ENCODE measurements at places on chromosomes 6 and 20.

DNA sequence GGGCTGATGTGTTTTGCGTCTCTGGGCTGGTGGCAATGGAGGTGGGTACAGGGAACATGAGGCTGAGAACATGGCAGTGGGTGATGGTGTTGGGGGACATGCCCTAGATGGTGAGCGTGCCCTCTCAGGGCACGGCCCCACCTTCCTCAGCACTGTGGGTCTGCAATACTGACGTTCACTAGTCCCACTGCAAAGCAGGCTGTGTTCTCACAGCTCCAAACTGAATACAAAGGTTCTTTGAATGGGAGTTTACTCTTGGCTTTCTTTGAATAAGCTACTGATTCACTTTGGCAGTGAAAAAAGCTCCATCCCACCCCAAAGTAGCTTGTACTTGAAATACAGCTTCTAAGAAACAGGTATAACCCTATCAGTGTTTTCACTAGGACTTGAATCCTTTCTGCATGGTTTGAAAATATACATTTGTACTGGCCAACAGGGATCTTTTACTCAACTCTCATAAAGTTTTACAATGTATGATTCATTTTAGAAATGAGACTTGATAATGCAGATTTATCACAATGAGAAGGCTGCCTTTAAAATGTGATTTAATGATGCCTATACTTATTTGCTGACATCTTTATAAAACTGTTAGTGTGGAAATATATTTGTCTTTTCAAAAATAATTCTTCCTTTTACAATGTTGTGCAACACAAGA is 400.7 kb downstream of the ZFAND3 start:
- no peak for DNase-seq

DNA sequence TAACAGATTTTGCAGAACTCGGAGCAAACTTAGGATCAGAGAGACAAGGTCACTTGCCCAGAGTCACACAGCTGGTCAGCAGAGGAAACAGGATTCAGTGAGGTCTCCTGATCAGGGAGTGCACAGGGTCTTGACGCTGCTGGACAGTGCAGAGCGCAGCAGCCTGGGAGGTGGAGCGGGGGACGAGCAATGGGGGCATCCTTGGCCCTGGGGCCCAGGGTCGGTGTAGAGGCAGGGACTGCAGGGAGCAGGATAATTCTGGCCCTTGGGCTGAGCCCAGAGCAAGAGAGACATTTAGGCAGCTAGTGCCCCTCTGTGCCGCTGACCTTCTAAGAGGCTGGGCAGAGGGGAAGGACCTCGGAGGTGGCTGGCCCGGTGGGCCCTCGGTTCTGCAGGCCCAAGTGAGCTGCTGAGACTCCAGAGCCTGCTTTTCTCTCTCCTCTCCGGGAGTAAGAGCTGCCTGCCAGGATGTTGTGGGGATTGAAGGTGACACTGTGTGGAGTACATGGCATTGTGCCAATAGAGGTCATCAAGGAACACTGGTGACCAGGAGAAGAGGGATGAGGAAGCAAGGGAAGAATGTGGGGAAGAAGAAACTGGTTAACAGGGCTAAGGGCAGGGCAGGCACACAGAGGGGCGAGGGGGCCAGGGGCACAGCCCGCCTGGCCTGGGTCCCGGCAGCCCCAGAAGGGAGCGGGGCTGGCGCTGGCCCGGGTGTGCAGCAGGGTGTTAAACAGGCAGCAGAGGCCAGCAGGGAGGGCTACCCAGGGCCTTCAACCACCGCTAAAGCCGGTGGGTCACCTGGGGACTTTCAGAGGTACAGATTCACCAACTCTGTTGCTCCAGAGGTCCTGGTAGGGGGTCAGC is 122.0 kb downstream of the AGPAT4 start:
- DNase-seq, result no peak

DNA sequence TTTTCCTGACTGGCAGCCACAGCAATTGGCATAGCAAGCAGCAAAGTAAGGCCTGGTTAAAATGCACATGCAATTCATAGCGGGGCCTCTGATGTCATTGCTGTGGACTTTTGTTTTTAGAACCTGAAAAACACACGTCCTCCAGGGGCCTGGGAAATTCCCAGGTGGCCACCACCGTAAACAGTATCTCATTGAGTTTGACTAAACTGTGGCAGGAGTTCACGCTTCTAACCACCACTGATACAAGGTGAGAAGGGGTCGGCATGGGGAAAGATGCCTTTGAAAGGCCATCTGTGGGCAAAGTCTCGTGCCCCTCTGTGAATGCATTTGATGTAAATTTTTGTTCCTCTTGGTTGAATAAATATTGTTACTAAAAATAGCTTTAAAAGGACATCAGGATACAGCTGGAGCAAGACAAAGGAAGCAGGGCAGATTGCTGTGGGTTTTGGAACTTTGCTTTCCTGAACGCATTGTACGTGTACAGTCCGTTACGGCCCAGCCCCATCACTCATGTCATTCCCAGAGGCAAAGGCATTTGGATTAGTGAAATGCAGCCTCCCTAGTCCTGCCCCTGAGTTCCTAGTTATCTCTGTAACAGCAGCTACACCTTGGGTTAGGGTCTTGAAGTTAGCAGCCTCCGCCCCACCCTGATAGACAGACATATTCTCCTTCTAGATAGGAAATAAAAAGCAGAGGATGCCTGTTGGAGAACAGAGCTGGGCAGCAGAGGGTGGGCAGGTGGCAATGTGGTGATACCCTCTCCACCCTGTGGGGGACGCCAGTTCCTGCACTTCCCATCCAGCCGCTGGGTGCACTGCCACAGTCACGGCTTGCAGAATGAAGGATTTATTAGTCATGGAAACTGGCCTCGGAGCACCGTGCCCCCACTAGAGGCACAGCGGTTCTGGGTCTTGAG is 80.3 kb downstream of the ZDHHC14 start:
- DNase-seq, result no peak

DNA sequence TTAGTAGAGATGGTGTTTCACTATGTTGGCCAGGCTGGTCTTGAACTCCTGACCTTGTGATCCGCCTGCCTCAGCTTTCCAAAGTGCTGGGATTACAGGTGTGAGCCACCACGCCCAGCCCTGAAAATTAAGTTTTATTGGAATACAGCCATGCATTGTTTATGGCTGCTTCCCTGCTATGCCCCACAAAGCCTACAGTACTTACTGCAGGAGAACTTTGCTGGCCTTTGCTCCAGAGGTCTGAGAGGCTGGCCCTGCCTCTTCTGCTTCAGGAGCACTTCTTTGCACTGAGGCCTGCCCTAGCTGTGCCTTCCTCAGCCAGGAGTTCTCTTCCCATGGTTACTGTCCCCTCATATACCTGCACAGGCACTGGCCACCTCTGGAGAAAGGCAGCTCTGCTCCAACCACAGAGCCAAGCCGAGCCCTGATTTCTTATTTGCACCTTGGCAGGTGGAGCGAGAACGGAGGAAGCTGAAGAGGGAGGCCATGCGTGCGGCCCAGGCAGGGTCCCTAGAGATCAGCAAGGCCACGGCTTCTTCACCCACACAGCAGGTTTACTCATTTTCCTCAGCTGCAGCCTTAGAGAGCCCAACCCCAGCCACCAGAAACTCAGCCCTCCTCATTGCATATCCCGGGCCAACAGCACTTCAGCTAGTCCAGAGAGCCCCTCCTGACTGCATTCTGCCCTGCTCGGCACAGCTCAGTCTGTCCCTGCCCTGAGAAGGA is 20.8 kb downstream of the C20orf173 start:
- no peak for DNase-seq

GRCh38 chr6:109325400-109325801 is 56.9 kb downstream of the CD164 start:
- no peak for DNase-seq

- DNase-seq, result no peak
Observed at GRCh38 chr6:134093007-134093573, 40.7 kb upstream of the SLC2A12 start.

DNA sequence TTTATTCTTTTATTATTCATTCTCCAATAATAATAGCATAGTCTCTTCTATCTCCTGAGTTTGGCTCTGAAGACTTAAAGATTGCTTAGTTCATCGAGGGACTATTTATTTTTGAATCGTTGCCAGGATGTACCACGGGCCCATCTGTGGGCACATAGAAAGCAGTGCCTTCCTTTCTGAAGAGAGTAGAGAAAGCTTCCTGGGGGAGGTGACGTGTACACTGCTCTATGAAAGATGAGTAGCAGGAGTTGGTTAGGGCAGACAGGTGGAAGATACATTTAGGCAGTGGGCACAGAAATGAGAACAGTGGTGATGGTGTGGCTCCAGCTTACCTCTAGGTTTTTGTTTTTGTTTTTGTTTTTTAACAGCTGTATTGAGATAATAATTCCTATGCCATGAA is 98.4 kb downstream of the CDKAL1 start:
- DNase-seq, result no peak

DNA sequence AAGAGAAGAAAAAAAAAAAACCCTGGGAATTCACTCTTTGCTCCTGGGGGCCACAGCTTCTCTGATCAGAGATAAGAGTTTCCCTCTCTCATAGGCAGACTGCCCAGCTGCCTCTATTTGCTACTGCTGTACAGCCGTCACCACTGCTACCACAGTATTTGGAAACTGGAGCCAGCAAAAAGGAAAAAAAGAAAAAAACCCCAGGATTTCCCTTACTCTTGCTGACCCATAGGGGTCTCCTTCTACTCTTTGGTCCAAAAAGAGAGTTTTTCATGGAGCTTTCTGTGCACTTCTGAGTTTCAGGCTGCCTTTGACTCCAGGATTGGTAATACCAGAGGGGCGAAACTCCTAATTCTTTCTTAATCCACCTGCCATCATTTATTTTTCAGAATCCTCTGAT is 89.7 kb downstream of the MDGA1 start:
- no peak for DNase-seq

DNA sequence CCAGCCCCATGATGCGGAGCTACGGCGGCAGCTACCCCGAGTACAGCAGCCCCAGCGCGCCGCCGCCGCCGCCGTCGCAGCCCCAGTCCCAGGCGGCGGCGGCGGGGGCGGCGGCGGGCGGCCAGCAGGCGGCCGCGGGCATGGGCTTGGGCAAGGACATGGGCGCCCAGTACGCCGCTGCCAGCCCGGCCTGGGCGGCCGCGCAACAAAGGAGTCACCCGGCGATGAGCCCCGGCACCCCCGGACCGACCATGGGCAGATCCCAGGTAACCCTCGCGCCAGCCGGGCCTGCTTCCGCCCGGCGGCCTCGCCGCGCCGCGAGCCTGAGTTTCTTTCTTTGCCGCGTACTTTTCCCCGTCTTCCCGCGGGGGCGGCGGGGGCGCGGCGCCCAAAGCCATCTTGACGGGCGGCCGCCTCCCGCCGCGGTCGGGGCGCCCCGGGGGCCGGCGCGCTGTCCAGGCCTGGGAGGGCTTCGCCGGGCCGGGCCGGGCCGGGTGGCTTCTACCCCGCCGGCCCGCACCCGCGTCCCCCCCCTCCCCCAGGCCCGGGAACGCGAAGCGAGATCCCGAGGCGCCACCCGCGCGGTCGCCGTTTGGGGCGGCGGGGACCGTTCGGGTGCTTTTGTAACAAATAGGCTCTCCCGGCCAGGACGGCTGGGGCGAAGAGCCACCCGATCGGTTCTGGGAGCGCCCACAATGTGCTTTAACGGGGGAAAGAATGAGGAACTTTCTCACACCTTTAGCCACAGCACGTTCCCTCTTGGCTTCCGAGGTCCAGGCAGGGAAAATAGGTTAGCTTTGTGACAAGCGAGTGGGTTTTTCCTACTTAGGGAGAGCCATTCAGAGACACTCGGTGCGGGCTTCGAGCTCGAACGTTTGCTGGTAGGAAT is 2.3 kb downstream of the ARID1B start:
- no peak for DNase-seq

DNA sequence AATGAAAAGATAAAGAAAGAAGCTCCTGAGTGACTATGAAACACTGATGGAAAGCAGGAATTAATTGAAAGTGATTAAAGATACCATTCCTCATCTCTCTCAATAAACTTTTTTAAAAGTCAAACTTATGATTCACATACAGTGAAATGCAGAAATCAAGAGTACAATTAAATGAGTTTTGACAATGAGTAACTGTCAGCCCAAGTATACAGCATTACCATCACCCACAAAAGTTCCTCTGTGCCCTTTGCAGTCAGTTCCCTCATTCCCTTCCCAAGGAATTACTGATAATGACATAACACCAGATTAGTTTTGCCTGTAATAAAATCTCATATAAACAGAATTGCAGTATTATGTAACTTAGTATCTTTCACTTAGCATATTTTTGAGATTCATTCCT is 44.5 kb downstream of the ATG5 start:
- no peak for DNase-seq

- peak; percentile 36 for DNase-seq
Observed at GRCh38 chr20:38982291-38982690, 20.1 kb downstream of the DHX35 start.

- DNase-seq, result no peak
Observed at GRCh38 chr6:129416337-129416990, 293.5 kb downstream of the ARHGAP18 start.

DNA sequence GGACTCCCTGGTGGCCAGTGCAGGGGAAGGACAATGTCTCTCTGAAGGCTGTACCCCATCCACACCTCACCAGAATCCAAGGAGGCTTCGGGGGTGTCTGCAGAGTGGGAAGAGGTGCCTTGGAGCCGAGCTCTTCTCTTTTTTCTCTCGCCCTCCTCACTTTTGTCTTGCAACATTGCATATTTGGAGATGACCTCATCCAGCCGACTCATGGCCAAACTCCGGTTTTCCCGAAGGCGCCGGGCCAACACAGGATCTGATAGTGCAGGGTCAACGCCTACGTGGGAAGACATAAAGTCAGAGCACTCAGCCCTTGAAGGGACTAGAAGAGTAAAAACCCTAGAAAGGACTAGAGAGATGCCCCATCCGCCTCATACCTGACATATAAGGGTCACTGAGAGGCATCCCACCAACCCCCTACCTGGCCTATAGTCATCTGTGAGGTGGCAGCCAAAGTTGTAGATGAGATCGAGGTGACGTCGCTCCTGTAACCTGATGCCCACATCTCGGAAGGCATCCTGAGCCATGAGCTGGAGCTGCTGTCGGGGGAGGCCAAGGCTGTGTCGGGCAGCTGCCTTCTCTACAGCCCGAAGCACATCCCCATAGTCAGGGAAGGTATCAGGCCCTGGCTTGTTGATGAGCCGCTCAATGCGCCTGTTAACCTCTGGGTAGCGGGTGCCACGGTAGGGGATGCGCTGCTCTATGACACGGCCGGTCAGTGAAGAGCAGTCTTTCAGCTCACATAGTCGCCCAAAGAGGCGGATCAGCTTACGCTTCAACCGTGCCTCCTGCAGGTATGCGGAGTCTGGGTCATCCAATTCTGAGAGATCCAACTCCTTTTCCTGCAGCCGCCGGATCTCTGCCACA is 3.0 kb upstream of the ZBTB22 start:
- DNase-seq, result no peak

DNA sequence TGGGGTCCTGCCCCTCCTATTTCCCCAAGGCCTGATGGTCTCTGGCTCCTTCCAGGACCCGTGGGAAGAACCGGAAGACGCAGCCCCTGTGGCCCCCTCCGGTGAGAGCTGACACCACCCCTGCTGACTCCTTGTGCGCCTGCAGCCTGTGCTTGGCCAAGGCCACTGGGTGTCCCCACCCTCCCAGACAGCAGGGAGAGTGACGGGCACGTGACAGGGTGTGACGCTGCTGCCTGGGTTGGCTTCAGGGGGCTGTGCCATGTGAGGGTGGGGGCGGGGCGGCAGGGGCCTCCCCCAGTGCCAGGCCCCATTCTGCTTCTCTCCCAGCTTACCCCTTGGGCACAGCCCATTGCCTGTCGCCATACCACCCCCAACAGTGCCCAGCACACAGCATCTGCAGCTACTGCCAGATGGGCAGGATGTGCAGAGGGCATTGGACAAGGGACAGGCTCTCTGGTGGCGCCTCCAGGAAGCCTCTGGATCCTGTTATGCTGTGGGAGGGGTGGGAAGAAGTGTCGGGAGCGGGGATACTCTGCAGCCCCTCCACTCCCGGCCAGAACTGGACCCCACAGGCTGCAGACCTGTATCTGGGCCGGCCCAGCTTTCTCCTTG is 2.9 kb downstream of the BIRC7 start:
- no peak for DNase-seq
